ENCODE measurements at places on chromosomes 7 and 10.
A peak's percentile ranks its signal among the peaks of the same experiment; 100 is the strongest.

DNA sequence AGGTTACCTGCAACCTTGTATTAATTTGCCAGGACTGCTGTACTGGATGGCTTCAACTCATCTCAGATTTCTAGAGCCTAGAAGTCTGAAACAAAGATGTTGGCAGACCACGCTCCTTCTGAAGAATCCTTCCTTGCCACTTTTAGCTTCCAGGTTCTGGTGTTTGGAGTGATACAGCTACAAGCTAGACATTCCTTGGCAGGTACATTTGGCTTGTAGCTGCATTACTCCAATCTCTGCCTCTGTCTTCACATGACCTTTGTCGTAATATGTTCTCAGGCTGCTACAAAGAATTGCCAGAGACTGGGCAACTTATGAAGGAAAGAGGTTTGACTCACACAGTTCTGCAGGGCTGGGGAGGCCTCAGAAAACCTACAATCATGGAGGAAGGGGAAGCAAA is 146.3 kb downstream of the GALNT17 start:
- DNase-seq, result no peak

GRCh38 chr10:34179280-34179679 is 635.8 kb downstream of the PARD3 start:
- DNase-seq, result no peak

GRCh38 chr7:23542752-23543151 is 11.0 kb upstream of the TRA2A start:
- DNase-seq, result no peak

DNA sequence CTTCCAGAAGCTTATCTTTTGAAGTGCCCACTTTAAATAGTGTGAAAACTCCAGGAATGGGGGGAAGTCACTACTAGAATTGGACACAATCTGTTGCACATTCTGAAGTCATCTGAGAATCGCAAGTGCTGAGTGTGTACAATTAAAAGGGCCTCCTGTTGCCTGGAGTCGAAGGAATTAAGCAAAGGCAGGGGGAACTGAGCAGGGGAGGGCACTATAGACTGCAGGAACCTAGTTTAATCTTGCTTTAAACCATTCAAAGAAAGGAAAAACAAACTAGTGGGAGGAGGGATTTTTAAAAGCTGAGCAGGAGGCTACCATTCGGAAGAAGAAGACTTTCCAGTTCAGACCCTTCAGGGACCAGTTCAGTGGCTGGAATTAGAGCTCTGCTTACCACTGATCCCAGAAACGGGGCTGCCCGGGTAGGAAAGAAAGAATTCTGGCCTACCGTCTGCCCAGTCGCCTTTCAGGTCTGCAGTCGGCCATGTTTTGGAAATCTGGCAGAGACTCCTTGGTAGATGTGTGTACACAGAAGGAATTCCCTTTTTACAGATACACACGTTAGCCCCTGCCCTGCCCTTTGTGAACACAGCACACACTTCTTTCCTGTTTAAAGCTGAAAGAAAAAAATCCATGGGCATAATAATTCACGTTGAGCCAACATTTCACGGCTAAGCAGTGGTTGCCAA is 610.6 kb upstream of the FOXK1 start:
- no peak for DNase-seq

DNA sequence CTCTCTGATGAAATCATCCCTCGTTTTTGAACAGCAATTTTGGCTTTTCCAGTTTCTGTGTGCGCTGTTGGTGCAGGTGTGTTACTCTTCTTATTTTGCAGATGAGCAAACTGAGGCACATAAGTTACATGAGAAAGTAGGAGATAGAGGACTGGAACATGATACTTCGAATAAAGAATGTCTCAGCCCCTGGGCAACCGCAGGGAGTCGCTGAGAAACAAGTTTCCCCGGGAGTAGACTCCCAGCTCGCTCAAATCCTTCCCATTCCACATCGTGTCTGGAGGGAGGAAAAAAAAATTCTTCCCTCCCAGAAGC is 18.0 kb downstream of the MXI1 start:
- DNase-seq, result no peak

DNA sequence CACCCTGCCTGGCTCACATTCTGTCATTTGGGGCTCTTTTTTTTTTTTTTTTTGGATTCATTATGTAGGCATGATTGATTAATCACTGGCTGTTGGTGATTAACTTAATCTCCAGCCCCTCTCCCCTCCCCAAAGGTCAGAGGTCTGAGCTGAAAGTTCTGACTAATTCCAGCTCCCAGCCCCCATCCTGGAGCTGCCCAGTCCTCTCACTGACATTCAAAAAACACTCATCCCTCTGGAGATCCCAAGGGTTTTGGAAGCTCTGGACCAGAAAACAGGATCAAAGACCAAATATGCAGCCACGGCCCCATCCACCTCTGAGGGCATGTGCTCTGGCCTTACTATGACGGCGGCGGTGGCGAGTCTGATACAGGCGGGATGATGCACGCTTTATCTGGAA is 53.8 kb downstream of the RBM17 start:
- DNase-seq, result no peak

DNA sequence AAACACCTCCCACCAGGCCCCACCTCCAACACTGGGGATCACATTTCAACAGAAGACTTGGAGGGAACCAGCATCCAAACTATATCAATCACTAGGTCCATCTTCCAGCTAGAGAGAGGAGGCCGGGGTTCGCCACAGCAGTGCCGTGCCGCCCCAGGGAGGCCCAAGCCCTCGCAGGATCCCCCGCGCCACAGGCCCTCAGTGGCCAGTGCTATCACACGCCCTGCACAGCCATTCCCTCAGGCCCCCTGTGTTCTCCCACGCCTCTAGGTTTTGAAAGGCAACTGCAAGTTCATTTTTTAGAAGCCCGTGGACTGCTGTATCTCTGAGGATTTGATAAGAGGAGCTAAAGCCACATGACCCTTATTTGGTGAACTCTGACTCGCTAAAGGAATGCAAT is 136.4 kb downstream of the OAT start:
- no peak for DNase-seq

DNA sequence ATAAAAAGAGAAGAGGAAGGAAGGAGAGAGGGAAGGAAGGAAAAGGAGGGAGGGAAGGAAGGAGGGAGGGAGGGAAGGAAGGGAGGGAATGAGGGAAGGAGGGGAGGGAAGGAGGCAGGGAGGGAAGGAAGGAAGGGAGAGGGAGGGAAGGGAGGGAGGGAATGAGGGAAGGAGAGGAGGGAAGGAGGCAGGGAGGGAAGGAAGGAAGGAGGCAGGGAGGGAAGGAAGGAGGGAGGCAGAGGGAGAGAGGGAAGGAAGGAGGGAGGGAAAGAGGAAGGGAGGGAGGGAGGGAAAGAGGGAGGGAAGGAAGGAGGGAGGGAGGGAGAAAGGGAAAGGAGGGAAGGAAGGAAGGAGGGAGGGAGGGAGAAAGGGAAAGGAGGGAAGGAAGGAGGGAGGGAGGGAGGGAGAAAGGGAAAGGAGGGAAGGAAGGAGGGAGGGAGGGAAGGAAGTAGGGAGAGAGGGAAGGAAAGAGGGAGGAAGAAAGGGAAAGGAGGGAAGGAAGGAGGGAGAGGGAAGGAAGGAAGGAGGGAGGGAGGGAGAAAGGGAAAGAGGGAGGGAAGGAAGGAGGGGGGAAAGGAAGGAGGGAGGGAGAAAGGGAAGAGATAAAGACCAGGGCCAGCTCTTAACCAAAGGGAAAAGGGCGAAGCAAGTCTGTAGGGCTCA is 5.7 kb upstream of the LAT2 start:
- DNase-seq, result no peak

- DNase-seq, result no peak
These were observed 8.0 kb upstream of the PKD1L1 start for GRCh38 chr7:47956220-47956619.

- no peak for DNase-seq
These were observed 45.1 kb upstream of the PRKG1 start for GRCh38 chr10:51029172-51029641.

GRCh38 chr10:15879058-15879457 is 18.8 kb upstream of the MINDY3 start:
- DNase-seq, result peak; percentile 20

GRCh38 chr10:12387561-12388210 is 38.3 kb downstream of the CAMK1D start:
- no peak for DNase-seq

DNA sequence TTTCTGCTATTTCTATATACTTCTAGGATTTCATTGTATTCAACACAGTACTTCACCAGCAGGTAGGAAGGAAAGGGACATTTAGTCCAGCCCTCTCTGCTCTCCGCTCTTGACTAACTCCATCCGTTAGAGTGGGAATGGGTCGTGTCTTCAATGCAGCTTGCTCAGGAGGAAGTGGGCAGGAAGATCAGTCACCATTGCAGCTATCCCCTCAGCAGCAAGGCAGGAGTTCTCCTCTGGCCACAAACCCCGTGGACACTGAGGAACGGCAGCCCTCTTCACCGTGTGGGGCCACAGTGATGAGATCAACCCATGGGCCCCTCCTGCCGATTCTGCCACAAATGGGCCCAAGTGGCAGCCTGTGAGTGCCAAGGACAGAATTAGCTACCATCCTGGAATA is 30.2 kb upstream of the IKZF1 start:
- no peak for DNase-seq

- no peak for DNase-seq
These were observed 209.2 kb downstream of the GPAM start for GRCh38 chr10:111974325-111974724.

DNA sequence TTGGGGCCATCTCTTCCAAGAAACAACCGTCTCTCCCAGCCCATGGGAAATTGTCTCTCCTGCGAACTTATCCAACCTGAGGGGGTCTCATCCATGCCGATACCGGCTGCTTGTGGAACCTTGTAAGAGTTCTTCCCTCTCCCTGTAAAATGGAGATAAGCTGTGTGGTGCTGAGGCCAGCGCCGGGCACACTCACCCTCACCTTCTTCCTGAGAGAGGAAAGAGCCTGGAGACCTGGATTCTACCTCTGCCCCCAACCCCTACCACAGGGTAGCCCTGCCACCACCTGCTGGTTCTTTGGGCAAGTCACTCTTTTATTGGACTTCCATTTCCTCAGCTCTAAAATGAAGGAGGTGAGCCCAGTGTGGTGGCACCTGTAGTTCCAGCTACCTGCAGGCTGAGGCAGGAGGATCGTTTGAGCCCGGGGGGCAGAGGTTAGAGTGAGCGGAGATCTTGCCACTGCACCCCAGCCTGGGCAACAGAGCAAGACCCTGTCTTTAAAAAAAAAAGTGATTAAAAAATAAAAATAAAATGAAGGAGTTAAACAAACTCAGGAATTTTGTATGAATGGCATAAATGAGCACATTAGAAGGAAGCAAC is 38.4 kb upstream of the PSAP start:
- no peak for DNase-seq

- no peak for DNase-seq
These were observed 77.9 kb upstream of the LRRN3 start for GRCh38 chr7:111012799-111013675.

- peak; percentile 94 for DNase-seq
These were observed at the start of gene FZD1 for GRCh38 chr7:91264046-91264923. FZD1 (plus strand) TSS chr7:91264433; CDS start chr7:91264881, 448 bp downstream.

DNA sequence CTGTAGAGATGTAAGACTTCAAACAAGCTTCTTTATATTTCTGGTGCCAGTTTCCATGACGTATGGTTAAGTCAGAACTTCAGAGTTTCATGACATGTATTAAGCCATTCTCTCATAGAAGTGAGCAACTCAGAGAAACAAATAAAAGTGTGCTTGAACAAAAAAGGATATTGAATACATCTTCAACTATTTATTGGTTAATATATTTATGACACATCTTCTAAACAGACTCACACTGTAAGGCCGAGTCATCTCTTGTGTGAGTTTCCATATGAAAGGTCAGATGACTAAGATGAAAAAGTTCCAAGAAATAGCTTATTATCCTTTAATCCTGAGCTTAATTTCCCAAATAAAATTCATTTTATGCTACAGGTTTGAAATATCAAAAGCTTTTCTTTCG is 105.5 kb upstream of the CSTF2T start:
- no peak for DNase-seq

DNA sequence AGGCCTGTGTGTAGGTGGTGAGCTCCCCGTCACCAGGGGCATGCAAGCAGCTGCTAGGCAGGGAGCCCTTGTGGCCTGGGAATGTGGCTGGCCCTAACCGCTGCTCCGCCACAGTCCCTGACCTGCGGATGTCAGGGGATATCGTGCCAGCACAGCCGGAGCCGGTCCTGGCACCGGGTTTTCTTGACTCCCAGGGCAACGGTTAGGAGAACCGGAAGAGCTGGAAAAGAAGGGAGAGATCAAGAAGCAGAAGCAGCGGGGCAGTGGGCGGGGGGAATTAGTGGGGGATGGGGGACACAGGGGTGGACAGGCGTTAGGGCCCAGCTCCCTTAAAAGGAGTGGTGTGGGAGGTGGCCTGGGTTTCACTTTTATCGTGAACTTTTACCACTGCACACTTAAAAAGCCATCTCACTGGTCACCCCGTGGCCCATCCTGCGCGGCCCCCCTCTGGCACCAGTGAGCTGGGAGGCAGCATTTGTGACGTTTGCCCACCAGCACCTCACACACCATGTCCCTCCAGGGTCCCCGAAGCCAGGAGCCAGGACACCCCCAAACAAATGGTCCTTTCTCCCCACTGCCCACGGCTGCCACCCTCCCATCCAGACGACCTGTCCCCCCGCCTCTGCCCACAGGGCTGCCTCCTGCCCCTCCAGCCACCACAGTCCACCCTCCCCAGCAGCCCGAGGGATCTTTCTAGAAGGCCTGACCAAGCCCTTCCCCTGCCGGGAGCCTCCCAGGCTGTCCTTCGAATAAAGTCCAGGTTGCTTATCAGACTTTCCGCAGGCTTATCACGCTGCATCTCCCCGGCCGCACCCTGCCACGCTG is 1.8 kb upstream of the MICALL2 start:
- no peak for DNase-seq

DNA sequence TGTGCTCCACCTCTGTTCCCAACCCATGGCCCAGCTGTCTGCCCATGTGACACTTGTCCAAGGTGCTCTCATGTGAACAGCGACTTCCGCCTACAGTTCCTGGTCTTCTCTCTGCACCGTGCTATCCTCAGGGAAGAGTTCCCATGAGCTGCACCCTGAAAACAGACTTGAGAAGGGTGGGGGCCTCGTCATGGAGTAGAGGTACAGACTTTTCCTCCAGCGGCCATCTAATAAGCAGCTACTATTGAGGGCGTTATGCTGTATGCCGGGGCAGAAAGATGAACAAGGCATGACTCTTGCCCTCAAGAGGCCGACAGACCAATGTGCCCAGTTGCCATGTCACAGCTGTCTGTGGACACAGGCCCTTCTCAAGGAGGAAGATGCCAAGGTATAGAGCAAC is 25.4 kb upstream of the LYZL1 start:
- DNase-seq, result no peak

All from right renal pelvis (tissue), 4 donors.